ENCODE measurements at places on chromosomes 12 and 14.
A peak's percentile ranks its signal among the peaks of the same experiment; 100 is the strongest.

DNA sequence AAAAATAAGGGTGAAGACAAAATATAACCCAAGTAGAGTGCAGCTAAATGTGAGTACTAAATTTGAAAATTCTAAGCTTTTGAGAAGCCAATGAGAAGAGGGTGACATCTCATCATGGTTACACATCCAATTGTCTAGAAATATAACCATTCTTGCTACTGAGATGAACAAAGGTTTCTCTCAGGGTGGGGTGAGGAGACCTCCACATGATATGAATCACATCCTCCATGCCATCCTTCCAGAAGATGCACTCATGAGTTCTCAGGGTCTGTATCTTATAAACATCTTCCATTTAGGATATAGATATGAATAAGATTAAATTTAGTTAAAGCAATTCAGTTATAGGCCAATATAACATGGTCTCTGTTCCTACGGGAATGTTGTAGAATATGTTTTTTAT is 38.9 kb upstream of the E2F7 start:
- no peak for DNase-seq

DNA sequence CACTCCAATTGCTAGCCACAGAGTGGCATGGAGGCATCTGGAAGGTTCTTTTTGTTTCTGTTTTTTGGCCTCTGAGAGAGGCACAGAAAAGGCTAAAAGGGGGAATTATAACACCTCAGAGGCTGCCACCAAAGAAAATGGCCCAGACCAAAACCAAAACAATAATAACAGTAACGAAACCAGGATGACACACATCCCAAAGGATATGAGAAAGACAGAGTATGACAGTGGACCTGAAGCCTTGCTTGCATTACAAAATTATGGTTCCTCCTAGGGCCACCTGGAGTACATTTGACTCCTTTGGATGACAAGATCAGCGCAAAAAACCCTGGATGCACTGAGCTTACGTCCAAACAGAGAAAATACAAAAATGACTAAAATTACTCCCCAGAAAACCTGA is 152.7 kb downstream of the AEBP2 start:
- no peak for DNase-seq

DNA sequence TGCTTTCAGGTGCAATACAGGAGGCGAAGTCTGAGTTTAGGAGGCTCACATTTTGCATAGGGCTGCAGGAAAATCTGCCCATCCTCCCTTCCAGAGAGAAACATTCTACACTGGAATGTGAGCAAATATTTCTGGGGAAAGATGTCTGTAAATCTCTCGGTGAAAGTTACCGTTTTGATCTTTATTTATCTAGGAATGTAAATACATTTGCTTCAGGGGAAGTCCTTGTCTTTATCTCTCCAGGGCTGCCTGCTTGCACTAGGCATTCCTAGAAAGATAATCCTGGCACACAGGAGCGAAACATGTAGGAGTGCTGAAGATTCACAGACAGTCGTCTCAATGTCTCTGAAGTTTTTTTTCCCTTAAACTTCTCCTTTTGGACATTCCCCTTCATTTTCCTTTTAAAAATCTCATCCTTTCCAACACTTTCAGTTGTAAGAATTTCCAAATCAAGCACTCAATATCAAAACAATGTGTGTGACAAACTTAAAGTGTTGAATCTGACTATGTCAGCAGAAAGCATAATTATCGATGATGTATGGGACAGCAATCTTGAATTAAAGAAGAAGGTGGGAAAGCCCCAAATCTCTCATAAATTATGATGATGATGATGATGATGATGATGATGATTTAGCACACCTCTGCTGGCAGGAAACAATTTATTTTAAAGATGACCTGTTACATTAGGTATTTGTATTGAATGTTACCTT is 113.4 kb upstream of the RESF1 start:
- no peak for DNase-seq

DNA sequence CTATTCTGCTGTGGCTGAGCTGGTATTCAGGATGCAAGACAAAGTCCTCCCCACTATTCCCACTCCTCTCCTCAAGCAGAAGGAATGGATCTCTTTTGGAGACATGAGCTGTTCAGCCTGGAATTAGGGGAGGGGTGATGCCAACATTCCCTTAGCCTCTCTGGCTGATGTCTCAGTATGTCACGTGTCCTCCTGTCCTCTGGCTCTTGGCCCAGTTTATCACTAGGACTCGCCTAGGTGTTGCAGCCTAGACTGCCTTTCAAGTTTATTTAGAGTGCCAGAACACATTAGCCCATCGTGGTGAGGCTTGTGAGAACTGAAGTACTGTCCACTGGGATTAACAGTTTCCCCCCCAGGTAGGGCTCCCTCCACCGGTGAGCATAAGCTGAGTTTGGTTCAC is 239.9 kb upstream of the MIS18BP1 start:
- DNase-seq = no peak

- DNase-seq = no peak
Measured at GRCh38 chr12:31962076-31962475, 2.9 kb downstream of the RESF1 start.

- DNase-seq = no peak
Measured at GRCh38 chr12:4849795-4850345, 59.8 kb upstream of the KCNA1 start.

GRCh38 chr12:90631591-90632212 is 323.3 kb downstream of the CCER1 start:
- DNase-seq = no peak

DNA sequence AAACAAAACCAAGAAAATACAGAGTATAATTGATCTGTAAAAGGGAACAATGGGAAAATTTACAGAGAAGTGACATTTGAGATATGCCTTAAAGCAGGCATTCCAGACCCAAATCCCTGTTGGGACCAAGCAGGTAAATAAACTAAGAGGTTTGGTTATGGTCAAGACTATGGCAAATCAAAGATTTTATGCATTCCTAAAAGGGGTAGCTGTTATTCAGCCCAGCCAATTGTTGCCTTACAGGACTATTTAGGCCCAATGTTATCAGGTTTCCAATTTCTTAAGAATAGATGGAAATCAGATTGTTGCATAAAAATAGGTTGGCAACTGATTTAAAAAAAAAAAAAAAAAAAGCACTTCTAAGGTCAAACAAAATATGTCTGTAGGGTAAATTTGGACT is 5.3 kb downstream of the DNAI7 start:
- no peak for DNase-seq

GRCh38 chr12:121366063-121366459 is 13.8 kb upstream of the ANAPC5 start:
- no peak for DNase-seq

DNA sequence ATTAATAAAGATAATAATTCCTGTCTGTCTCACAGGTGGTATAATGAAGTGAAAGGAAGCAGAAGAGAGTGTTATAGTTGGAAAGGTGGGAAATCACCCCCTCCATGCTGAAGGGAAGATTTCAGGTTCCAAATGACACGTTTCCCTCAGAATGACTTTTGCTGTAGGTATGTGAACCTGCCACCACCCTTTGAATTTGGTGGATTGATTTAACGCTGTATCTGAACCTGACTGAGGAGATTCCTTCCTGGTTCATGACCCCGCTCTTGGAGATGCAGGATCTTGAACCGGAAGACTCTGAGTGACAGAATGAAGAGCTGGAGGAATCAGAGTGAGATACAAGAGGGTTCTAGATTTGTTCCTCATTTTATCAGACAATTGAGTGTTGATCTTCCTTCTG is 20.3 kb upstream of the EMP1 start:
- DNase-seq = no peak

DNA sequence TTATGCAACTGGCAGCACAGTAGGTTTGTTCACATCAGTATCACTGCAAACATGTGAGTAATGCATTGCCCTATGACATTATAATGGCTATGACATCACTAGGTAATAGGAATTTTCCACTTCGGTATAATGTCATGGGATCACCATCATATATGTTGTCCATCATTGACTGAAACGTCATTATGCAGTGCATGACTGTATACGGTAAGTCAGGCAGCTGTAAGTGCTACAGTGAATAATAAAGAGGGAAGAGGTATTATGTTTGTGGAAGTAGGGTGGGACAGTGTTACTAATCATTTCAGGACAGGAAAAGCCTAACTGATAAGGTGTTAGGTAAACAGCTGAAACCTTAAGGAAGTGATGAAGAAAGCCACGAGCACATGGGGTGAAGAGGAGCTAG is 68.1 kb downstream of the ANO4 start:
- DNase-seq = no peak

GRCh38 chr12:89950421-89950820 is 241.8 kb upstream of the ATP2B1 start:
- no peak for DNase-seq

GRCh38 chr14:74255281-74255680 is 16.0 kb downstream of the VSX2 start:
- DNase-seq = peak; percentile 41

DNA sequence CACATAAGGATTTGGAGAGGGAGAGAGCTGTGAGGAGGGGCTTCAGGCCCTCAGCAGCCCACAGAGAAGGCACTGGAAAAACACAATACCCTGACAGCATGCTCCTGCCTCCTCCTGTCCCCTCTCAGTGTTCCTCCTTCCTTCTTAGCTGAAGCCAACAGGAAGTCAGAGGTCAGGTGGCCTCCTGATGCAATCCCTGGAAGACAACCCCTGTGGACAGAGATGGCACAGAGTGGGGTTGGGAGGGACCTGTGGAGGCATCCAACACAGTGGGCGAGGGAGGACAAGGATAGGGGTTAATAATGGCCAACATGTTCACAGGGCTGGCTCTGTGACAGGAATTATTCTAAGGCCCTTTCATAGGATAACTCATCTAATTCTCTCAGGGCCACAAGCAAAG is 15.4 kb upstream of the IFI27L2 start:
- no peak for DNase-seq

DNA sequence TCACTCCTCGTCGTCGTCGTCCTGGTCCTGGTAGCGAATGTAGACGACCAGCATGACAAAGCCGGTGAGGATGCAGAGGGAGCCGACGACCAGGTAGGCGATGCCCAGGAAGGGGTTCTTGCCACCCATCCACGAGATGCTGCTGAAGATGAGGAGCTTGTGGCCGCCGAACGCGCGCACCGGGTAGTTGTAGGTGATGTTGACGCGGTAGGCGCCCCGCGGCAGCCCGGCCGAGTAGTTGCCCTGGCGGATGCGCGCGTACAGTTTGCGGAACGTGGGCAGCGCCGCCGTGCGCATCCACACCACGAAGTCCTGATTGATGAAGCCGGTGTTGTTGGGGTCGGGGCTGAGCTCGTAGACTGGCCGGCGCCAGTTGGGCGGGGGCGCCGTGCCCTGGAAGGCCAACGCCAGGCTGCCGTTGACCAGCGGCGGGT is 1.0 kb downstream of the TMEM30B start:
- DNase-seq = no peak

GRCh38 chr12:42270596-42270995 is 32.5 kb upstream of the YAF2 start:
- DNase-seq = no peak

DNA sequence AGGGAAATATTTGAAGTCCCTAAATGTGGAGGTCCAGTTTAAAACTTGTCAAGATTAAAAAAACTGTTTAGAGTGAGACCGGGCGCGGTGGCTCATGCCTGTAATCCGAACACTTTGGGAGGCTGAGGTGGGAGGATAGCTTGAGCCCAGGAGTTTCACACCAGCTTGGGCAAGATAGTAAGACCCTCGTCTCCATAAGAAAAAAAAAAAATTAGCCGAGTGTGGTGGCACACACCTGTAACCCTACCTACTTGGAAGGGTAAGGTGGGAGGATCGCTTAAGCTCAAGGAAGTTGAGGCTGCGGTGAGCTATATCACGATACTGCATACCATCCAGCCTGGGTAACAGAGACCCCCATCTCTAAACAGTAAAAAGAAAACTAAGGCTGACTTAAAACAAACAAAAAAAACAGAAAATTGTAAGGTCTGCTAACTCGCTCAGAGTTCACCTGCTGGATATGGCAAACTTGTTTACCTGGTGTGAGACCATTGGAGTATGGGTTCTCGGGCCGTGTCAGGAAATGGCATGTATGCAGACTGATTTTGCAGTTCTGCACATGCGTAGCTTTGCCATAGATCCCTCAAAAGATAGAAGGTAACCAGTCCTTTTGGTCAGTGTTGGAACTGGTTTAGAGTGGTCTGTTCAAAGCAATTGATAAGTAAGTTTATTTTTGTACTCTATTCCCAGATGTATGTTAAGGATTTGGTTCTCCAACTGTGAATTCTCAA is 2.1 kb downstream of the RNF10 start:
- no peak for DNase-seq

DNA sequence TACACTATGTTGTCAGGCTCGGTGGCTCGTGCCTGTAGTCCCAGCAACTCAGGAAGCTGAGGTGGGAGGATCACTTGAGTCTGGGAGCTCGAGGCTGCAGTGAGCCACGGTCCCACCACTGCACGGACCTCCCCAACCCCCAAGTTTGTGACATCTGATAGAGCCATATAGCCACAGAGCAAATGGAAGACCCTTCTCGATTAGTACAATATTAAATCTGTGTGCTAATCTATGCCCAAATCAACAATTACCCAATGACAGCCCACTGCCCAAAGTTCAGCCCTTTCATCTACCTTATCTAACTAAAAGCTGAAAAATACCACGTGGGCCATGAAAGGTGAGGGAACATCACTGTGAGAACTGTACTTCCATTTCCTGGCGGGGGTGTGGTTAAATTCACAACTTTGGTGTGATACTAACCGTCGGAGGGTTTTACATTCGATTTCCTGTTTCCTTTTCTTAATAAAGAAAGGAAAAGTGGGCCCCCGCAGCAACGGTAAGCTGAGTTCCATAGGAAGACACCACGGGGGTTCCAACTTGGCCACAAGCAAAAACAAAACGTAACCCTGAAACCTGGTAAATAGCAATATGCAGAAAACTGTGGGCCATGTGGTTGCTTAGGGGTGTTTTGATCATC is 31.2 kb upstream of the FOS start:
- no peak for DNase-seq

- peak; percentile 98 for DNase-seq
Measured at GRCh38 chr12:25250744-25251730, at the start of gene KRAS. KRAS (minus strand) TSS chr12:25250929.

DNA sequence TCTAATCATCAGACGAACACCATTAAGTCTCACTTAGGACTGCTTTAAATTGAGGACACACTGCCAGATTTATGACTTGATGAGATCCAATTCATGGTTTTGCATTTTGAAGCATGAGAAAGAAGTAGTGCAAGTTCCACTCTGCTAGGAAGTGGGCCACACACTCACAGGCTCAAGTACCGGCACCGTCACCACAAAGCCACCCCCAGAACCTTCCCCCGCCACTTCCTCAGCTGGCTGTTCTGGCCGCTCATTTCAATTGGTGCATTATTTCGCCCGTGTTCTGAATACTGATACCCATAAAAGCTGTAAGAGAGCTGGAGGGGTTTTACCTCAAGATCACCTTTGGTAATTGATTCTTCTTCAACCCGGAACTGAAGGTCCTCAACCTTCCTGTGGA is 70.1 kb downstream of the CLIP1 start:
- no peak for DNase-seq

DNA sequence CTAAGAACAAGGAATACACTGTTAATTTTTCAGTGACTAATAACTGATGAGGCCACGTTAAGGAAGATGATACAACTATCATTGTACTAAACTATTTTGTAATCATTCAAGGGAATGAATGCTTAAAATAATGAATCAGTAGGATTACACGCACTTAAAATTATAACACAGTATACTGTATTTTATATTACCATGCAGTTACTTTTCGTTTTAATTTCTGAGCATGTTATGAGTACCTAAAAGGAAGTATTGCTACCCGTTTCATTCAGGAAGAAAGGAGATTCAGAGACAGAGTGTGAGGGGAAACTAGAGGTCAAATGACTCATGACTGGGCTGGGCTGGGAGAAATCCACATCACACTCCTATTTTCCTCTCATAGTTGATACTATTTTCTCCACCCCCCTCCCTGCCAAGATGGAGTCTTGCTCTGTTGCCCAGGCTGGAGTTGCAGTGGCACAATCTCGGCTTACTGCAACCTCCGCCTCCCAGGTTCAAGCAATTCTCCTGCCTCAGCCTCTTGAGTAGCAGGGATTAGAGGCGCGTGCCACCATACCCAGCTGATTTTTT is 202.0 kb downstream of the PPM1H start:
- DNase-seq = no peak
